ENCODE measurements at places on chromosomes 3 and 15.
A peak's percentile ranks its signal among the peaks of the same experiment; 100 is the strongest.

GRCh38 chr3:134991003-134991402, 195.9 kb downstream of the EPHB1 start:
- no peak for DNase-seq

- DNase-seq: no peak
Measured at GRCh38 chr15:38084289-38084688, 149.8 kb downstream of the TMCO5A start.

- no peak for DNase-seq
Measured at GRCh38 chr15:46872981-46873330, 844.3 kb upstream of the SEMA6D start.

GRCh38 chr3:193884652-193885051, 251.3 kb upstream of the HES1 start:
- no peak for DNase-seq

GRCh38 chr15:22263738-22264137, 183.4 kb downstream of the OR4M2 start:
- DNase-seq: no peak

GRCh38 chr15:62482785-62483429, 317.8 kb upstream of the C2CD4B start:
- DNase-seq: peak; percentile 31

DNA sequence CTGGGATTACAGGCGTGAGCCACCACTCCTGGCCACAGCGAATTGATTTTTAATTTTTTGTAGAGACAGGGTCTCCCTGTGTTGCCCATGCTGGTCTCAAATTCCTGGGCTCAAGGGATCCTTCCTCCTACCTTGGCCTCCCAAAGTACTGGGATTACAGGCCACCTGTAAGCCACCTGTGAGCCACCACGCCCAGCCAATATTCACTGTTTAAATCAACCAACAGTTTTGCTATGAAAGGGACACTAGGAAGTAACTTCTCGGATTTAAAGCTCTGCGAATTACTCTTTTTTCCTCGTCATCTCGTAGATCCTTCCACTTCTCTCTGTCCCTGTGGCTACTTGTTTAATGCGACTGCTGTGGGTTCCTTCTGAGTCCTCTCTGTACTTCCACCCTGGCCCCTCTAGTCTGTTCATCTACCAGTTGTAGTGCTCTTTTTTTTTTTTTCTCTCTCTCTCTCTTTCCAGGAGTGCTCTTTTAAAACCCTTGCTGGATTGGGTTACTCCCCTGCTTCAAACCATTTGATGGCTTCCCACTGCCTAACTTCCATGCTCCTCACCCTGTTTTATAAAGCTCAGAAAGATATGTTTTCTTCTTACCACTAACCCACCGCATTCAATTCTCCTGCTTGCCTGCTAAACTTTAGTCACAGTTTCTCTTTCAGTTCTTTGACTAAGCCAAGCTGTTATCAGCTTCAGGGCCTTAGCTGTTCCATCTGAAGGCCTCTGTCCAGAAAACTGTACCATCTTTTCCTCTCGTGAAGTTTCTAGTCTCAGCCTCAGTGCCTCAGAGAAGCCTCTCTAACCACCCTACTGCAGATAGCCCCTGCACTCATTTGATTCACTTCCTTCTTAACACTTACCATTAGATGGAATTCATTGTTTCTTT, 12.4 kb downstream of the RTF1 start:
- DNase-seq: no peak

DNA sequence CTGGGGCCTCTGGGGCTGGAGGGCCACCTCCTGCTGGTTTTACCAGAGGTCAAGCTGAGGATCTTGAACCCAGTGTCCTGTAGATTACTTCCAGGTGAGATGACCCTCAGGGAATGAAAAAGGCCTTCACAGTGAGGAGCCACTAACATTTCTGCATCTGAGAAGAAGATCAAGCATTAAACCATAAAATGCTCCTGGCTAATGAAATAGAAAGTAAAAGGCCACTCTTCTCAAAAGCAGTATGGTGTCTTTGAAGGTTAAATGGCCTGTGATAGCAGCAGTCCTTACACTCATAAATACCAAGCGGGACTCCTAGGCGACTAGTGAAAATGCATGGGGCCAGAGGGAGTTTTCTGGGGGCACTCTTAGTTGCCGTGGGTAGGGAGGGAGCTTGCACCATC, 47.0 kb upstream of the RGMA start:
- DNase-seq: no peak

- DNase-seq: no peak
Measured at GRCh38 chr3:42263354-42264346, 2.3 kb downstream of the CCK start.

DNA sequence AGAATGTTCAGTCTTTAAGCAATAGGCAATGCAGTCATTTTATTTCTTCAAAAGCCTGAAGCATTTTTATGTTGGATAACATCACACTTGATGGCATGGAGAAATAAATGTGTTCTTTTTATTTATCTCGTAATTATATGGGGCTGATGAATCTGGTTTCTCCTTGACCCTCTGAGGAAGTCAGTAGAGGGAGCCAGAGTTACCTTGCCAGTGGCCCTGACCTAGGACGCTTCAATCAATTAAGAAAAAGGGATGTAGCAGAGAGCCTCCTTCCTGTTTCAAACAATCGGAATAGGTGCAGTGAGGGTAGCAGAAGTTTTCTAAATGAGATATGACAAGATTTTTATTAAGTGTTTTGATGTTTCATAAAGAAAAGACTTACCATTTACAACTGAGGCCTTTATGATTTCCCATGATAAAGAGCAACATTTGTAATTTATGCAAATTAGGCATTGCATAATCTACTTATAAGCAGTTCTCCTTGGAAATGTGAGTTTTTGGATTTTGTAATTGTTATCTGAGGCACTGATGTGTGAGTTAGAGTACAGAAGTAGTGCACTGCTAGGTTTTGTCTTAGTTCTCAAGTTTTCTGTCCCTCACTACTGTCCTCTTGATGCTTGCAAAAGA, 129.1 kb downstream of the RAP2B start:
- peak; percentile 14 for DNase-seq

DNA sequence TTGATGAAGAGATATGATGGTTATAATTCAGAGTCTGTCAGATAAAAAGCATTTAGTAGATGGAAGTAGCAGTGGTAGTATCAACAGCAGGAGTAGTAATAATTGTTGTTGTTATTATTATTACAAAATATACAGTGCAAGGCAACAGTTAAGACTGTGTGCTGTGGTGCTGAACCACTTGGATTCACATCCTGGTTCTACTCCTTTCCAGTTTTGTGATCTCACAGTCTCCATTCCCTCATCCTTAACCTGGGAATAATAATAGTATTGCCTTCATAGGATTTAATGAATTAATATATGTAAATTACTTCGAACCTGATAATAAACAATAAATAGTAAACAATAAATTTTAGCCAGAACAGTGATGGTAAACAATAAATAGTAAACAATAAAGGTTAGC, 37.1 kb upstream of the TSC22D2 start:
- peak; percentile 54 for DNase-seq

DNA sequence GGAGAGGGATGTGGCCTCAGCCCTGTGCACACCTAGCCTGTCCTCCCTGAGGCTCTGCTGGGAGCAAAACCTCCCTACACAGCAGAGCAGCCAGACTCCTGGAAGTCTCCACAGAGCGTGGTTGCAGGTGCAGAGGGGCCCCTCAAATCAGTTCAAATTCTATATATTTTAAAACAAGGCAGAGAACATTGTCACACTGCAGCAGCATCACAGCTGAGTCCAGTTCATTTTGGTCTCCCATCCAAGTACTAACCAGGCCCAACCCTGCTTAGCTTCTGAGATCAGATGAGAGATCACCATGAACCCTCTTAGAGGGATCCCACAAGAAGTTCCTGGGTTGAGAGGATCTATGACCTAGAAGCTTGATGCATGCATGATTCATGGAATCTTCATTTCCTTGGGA, 331.0 kb upstream of the RGMA start:
- no peak for DNase-seq

- DNase-seq: no peak
Measured at GRCh38 chr15:66586155-66586976, 20.6 kb upstream of the LCTL start.

- DNase-seq: no peak
Measured at GRCh38 chr3:135157045-135157740, 362.1 kb downstream of the EPHB1 start.

GRCh38 chr3:197501496-197501878, 54.3 kb downstream of the BDH1 start:
- peak; percentile 69 for DNase-seq

GRCh38 chr3:123813876-123814275, 70.3 kb downstream of the MYLK start:
- no peak for DNase-seq

GRCh38 chr3:54853573-54854404, 74.1 kb downstream of the LRTM1 start:
- peak; percentile 49 for DNase-seq

DNA sequence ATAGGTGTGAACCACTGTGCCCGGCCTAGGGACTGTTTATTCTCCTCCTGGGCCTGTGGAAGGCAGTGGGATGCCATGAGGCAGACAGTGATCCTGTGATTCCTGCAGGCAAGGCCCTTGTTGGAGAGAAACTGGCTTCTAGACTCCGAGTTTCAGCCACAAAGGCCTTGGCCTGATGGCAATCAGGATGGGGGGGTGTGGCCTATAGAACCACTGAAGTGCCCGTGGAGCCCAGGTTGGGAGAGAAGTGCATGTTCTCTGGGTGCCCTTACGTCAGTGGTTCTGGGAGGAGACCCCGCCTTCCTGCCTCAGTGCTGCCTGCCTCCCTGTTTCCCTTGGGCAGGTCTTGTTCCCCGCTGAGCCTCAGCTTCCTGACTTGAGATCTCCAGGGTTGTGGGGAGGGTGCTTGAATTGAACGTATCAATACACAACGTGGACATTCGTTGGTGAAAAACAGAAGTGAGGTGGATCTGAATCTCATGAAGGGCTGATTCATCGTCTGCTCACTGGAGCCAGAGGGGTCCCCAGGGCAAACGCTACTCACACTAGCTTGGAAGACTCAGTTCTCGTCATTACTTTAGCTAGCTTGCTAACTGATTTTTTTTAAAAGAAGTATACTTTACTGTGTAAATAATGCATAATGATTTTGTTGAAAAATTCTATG, 31.8 kb downstream of the IRAK2 start:
- DNase-seq: no peak

GRCh38 chr3:177282119-177282655, 84.9 kb upstream of the TBL1XR1 start:
- DNase-seq: no peak

DNA sequence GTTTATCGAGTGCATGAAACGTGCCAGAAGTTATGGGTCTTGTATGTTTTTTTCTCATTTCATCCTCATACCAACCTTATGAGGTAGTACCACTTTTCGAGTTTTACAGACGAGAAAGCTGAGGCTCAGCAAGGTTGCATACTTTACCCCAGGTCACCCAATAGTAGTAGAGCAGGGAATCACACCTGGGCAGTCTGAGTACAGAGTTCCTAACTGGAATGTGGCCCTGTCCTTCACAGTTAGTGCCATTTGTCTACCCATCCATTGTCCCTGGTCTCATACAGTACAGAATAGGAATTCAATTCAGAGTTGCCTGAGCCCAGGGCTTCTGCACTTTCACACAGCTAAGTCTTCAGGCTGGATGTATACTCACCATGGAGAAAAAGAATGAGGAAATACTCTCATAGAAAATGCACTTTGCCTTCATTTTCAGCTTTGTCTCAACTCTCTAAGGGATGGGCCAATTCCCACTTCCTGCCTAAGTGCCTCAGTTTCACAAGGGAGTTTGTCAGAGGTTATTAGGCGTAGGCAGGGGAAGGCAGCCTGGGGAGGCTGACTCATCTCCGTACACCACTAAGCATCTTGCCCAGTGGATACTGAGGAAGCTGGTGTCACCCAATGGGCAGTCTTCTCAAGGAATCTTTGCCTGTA, 93.2 kb downstream of the TMEM212 start:
- peak; percentile 2 for DNase-seq
